Thyroid gland (tissue), 4 donors: ENCODE measurements at places on chromosomes 13 and 19. TPM values are rescaled to one million over a fixed set of nuclear protein-coding genes. Genes with fewer than 3 reads are reported as not detected.
A peak's percentile ranks its signal among the peaks of the same experiment; 100 is the strongest.

KIR3DL2 gene
- not detected for total RNA-seq

DNA sequence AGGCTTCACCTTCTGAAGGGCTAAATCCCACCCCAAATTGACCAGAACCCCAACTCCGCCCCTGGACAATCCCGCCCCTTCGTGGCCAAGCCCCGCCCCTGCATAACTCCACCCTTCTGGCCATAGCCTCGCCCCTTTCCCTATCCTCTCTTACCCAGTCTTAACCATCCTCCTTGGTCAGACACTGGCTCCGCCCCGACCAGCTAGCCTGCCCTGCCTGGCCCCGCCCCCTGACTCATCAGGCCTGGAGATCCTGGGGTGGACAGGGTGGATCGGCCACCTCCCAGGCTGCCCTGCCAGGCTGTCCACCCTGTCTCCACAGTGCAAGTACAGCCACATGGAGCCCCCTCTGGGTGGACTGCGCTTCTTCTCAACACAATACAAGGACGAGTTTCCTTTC is 8.0 kb upstream of the ZNF358 start:
- DNase-seq: peak; percentile 55

GRCh38 chr19:18868380-18869022 is 27.5 kb downstream of the CERS1 start:
- no peak for DNase-seq

RCBTB2 gene
- total RNA-seq: 30.8 TPM

DNA sequence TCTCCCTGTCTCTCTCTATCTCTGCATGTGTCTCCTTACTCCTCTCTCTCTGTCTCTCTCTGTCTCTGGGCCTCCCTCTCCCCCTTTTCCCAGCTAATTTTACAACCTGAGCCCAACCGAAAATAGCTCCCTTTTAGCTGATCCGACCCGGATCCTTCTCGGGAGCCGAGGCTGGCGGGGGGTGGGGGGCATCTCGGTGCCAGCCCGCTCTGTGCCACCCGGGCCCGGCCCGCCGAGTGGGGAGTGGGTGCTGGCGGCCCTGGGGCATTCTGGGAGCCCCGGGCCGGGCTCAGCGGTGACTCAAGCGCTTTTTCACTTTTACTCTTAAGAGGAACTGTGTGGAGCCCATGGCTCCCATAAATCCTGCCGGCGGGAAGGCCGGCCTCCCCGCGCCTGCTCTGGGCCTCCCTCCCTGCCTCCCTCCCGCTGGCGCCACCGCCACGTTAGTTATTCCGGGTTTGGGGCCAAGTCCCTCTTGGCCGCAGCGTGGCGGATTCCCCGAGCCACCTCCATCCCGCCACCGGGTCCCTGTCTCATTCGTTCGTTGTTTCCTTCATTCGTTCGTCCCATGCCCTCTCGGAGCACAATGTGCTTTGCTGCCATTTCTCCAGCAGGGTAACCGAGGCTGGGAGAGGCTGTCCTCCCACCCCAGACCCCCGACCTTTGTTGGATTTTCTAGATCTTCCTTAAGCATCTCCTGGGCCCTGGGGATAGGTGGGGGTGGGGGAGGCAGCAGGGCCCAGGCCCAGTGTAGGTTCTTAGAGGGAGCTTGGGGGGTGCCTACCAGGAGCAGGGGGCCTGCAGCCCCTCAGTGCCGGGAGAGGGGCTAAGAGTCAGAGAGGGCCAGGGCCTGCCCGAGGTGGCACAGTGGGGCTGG is 3.2 kb downstream of the NFIC start:
- DNase-seq: peak; percentile 80

DNA sequence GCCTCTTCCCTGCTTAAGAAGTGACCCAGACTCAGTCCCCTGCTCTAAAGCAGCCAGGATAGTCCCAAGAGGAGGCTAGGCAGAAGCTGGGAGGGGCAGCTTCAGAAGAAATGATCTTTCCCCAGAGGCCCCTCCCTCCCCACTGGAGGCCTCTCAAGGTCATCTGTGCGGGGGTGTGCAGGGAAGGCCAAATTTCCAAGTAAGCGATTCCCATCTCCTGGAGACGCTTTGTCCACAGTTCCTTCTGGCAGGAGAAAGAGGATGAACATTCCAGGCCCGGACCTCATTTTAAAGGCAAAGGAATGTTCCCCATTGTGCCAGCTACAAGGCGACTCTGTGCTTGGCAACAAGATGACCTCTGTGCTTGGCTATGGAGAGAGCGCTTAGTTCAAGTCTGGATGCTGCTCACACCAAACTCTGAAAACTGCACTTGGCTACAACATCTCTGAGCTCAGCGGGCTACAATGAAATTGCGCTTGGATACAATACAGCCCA is 23.5 kb downstream of the COL5A3 start:
- no peak for DNase-seq

SSC5D gene
- total RNA-seq: 2.9 TPM

DNA sequence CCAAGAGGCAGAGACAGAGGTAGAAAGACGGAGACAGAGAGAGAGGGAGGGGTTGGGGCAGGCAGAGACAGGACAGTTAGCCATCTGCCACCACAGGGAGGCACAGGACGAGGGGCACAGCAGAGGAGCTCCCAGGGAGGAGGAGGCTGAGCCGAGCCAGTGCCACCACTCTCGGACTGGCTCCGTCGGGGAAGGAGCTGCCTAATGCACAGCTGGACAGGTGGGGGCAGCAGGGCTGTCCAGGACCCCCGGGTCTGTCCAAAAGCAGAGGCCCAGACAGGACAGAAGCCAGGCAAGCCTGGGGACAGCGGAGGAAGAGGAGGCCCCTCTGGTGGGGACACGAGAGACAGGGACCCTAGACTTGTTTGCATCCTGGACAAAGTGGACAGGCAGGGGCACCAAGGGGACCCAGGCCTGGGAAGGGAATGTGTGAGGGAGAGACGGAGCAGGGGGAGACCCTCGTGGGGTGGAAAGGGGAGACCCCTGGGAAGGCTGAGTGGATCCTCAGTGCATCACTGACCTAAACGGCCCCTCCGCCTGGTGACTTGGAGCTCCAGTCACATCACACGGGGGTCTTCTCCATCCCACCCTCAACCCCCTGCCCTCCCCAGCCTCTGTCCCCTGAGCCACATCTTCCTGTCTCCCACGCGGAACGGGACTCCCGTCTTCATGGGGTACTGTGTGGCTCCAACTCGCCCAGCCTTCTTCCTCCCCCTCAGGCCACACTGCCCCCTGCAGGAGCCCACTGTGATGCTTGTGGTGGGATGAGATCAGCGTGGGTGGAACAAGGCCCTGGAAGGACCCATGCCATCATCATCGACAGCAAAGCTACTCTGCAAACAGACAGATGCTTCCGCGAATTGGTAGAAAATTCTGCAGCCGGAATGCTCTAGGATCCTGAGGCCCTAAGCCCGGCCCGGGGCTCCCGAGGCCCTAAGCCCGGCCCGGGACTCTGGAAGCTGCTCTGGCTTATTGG is 915 bp downstream of the F10 start:
- no peak for DNase-seq

RFPL4A gene
- total RNA-seq: not detected

SIAH3 gene
- not detected for total RNA-seq

- DNase-seq: no peak
These were observed 10.1 kb downstream of the URI1 start for GRCh38 chr19:29952177-29952576.

KCNN1 gene
- not detected for total RNA-seq

MBD3L1 gene
- not detected for total RNA-seq

DNA sequence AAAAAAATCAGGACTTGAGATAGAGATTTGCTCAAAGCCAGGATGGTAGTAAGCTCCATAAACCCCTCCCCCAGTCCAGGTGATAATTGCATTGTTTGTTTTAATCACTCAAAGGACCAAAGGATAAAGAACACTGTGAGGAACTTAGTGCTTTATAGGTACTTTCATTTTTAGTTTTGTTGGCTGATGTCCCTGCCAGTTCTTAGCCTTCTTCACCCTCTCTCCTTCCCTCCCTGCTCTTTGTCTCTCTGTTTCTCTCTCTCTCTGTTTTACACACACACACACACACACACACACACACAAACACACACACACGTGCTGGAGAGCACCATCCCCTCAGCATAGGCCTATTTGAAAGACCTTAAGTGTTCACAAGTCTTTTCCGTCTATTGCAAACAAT is 5.2 kb downstream of the FRY start:
- no peak for DNase-seq
